ENCODE measurements at places on chromosomes 4 and X.

DNA sequence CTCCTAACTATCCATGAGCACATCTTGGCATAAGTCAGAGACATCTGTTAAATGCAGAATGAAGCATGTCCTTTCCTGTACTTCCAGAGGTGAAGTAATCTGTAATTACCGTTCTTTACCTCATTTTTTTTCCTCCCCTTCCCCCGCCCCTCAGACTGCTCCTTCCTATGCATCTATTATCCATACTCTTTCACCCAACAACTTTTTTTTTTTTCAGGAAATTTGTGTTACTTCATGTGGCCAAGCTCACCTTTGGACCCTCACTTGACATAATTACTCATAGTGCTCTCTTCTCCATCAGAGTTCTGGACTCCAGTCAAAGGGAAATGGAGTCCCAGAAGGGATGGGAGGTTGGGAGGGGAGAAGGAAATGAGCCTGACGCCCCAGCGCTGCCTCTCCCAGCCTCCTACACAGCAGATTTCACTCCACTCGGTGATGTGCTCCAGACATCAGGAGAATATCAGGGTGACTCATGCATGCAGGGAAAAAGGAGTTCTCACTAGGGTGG lies 568.8 kb downstream of the STIM2 start:
- DNase-seq: no peak

DNA sequence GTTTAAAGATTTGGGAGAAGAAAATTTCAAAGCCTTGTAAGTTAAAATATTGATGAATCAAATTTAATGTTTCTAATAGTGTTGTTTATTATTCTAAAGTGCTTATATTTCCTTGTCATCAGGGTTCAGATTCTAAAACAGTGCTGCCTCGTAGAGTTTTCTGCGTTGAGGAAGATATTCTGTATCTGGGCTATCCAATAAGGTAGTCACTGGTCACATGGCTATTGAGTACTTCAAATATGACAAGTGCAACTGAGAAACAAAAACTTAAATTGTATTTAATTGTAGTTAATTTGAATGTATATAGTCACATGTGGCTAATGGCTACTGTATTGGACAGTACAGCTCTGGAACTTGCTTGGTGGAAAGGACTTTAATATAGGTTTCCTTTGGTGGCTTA lies 1.1 kb downstream of the ALB start:
- DNase-seq: no peak

GRCh38 chr4:170687751-170688150 lies 598.0 kb upstream of the AADAT start:
- no peak for DNase-seq

DNA sequence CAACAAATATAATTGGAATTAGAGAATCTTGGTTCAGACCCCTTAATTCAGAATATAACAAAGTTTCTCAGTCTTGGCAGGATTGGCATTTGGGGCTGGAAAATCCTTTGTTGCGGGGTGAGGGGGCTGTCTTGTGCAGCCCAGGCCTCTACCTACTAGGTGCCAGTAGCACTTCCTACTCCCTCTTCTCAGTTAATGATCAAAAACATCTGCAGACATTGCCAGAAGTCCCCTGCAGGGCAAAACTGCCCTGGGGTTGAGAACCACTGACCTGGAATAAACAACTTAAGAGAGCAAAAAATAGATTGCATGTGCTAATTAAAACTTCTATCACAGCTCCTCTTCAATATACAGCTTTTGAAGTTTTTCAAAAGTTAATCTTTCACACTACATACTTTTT lies 36.7 kb upstream of the CXorf38 start:
- DNase-seq: no peak

GRCh38 chr4:56668267-56668666 lies 12.8 kb downstream of the HOPX start:
- no peak for DNase-seq

- no peak for DNase-seq
These were observed 80.4 kb downstream of the ZFX start for GRCh38 chrX:24229976-24230375.

DNA sequence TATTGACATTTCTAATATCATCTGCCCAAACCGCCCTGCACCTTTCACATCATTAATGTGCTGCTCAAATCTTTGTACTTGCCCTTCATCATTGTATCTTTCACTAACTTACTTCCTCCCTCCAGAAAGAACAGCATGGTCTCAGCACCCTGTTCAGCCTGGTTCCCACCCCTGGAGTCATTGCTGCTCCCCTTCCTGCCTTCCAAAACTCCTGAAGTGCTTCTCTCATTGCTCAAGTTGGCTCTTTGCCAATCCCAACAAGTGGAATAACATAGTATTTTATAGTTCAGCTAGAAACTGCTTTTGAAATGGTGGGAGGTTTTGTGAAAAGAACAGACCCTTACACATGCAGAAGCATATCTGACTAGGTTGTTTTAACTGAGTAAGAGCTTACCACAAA lies 14.0 kb upstream of the TTC29 start:
- DNase-seq: no peak

GRCh38 chr4:92970996-92971395 lies 667.2 kb downstream of the GRID2 start:
- no peak for DNase-seq

- no peak for DNase-seq
These were observed 14.3 kb downstream of the TEC start for GRCh38 chr4:48255072-48255958.

GRCh38 chr4:109294006-109294405 lies 8.5 kb downstream of the COL25A1 start:
- DNase-seq: no peak

- no peak for DNase-seq
These were observed at the start of gene MXRA5 for GRCh38 chrX:3346501-3347259. MXRA5 (minus strand) TSS chrX:3346652; CDS start chrX:3343833, 2,819 bp downstream.

- DNase-seq: no peak
These were observed 75.4 kb downstream of the AR start for GRCh38 chrX:67619253-67619652.

DNA sequence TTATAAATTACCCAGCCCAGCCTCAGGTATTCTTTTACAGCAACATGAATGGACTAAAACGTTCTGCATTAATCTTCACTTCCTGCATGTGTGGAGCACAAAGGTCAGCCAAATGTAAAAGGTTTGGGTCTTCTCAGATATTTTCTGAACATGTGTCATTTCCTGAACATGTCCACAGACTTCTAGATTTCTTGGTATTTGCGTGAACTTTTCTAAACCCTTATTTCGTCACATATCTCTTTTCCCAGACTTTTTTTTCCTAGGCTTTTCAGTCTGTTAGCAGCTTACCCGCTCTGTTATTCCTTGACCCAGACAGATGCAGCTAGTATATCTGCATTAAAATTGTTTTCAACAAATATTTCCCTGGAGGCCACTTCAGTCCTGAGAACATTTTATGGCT lies 57.3 kb upstream of the USP51 start:
- no peak for DNase-seq

DNA sequence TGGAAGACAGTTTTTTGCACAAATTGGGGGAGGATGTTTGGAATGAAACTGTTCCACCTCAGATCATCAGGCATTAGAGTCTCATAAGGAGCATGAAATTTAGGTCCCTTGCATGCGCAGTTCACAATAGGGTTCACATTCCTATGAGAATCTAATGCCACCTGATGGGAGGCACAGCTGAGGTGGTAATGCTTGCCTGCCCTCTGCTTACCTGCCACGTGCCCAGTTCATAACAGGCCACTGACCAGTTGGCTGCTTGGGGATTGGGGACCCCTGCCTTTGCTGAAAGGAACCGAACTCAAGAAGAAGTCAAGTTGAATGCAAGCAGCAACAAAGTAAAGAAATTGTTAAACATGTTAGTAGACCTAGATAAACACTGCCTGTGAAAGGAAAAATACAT lies 4.6 kb upstream of the HSPA4L start:
- no peak for DNase-seq

- DNase-seq: no peak
These were observed 121.3 kb downstream of the FHIP1A start for GRCh38 chr4:151530230-151530629.

DNA sequence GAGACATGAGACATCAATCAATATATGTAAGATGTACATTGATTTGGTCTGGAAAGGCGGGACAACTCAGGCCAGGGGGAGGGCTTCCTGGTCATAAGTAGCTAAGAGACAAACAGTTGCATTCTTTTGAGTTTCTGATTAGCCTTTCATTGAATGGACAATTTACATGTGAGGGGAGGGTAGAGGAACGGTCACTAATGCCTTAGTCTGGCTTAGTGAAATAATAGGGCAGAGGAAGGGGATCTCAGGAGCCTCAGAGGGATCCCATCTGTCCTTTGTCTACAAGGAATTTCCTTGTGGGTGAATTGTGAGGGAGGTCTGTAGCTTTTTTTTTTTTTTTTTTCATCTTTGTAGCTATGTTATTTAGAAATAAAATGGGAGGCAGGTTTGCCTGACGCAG lies 88.3 kb downstream of the GK start:
- no peak for DNase-seq

GRCh38 chr4:174434455-174434854 lies 87.8 kb downstream of the HPGD start:
- no peak for DNase-seq

Measured in NCI-H1436 treated with DMSO at 0.1 percent for 48 hours (cell line).